Activated CD4-positive, alpha-beta T cell treated with anti-CD3 and anti-CD28 coated beads, Interleukin-10, Interleukin-2, amounts not matched to agents 100 ng/mL and 50 ng/mL, durations not matched to agents 16 hours and 8 hours (primary cell): ENCODE measurements at places on chromosomes 12 and 14.

- peak; percentile 13 for DNase-seq
Measured at GRCh38 chr12:82517027-82517426, 158.7 kb downstream of the METTL25 start.

GRCh38 chr14:59919570-59920377, at the start of gene LRRC9:
Gene LRRC9, plus strand, starts transcription at chr14:59920144.
- no peak for DNase-seq

DNA sequence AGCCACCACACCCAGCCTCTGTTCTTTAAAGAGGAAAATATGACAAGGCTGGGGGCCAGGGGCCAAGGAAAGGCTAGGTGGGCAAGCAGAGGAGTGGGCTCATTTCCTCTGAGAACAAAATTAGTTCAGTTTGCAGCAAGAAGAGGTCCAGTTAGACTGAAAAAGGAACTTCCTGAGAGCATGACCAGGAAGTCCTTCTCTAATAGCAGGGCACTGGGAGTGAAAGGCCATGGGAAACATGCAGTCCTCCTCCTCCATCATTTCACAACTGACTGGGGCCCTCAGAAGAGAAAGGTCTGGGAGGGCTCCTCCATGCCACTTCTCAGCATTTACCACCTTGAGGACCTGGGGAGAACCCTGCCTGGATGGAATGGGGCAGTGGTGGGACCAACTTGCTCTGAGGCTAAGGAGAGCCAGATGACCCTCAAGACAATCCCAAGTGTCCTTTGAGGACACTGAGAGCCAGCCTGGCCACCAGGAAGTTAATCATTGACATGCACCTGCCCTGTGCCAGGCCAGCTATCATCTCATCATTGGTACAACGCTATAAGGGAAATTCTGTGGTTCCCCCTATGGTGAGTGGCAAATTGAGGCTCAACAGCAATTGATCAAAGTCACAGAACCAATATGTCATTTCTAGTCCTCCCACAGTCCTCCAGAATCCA, 2.0 kb downstream of the AQP2 start:
- no peak for DNase-seq

DNA sequence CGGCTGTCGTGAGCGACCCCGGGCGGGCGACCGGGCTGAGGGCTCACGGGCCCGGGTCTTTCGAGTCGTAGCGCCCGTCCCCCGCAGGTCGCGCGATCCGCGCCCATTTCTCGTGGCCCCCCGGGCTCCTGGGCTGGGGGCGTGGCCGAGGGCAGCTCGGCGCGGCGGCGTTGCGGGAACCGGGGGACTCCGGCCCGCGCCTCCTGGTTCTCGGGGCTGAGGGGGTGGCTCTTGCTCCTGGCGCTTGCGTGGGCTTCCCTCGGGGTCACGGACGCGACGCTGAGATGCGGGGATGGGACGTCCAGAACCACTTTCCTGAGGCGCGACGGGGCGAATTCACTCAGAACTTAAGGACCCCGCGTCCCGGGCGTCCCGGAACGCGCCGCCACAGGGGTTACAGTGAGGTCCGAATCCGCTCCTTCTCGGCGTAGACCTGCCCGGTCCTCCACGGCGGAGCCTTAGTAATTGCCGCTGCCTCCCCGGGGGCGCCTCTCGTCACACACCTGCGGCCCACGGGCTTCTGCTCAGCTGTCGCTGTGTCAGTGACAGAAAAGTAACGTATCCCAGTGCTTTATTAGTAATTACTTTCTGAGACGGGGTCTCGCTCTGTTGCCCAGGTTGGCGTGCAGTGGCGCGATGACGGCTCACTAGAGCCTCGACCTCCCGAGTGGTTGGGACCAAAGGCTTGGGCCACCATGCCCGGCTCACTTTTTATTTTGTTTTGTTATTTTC, 606 bp downstream of the EP400 start:
- DNase-seq: peak; percentile 36

DNA sequence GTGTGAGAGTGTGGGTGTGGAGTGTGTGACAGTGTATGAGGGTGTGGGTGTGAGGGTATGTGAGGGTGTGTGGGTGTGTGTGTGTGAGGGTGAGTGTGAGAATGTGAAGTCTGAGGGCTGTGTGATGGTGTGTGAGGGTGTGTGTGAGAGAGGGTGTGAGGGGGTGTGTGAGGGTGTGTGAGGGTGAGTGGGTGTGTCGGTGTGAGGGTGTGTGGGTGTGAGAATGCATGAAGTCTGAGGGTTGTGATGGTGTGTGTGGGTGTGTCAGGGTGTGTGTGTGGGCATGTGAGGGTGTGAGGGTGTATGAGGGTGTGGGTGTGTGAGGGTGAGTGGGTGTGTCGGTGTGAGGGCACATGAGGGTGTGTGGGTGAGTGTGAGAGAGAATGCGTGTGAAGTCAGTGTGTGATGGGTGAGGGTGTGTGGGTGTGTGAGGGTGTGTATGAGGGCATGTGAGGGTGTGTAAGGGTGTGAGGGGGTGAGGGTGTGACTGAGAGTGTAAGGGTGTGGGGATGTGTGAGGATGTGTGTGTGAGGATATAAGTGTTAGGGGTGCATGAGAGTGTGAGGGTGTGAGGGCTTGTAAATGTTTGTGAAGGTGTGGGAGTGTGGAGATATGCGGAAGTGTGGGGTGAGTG, 36.4 kb downstream of the TMEM121 start:
- no peak for DNase-seq

GRCh38 chr14:63523735-63524426, 19.3 kb downstream of the PPP2R5E start:
- DNase-seq: no peak

DNA sequence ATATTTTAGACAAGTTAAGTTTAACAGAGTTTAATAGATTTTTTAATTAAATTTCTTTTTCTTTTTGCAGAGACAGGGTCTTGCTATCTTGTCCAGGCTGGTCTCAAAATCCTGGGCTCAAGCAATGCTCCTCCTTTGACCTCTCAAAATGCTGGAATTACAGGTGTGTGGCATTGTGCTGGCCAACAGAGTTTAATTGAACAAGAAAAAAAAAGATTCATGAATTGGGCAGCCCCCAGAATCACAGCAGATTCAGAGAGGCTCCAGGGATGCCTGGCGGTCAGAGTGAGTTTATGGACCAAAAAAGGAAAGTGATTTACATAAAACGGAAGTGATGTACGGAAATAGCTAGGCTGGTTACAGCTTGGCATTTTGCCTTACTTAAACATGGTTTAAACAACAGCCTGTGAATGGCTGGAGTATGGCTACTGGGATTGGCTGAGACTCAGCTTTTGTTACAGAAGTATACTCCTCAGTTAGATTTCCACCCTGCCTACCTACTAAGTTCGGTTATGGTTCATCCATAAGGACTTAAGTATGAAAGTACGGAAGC, 14.5 kb upstream of the TESPA1 start:
- DNase-seq: no peak

DNA sequence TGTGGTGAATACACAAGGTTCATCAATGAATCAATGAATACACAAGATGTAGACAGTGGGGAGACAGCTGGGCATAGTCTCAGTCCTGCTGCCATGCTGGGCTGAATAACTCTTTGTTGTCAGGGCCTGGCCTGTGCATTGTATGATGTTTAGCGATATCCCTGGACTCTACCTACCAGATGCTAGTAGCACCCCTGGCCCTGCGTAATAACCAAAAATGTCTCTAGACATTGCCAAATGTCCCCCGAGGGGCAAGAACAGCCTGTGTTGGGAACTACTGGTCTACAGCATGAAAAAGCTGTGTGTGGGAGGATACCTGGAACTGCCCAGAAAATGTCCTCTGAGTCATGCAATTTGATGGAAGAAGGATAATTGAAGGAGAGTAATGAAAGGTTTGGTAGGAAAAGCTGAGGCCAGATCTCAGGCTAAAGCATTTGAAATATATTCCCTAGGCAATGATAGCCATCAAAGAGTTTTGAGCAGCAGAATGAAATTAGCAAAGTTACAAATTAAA, 128.2 kb downstream of the TMEM30B start:
- DNase-seq: no peak

DNA sequence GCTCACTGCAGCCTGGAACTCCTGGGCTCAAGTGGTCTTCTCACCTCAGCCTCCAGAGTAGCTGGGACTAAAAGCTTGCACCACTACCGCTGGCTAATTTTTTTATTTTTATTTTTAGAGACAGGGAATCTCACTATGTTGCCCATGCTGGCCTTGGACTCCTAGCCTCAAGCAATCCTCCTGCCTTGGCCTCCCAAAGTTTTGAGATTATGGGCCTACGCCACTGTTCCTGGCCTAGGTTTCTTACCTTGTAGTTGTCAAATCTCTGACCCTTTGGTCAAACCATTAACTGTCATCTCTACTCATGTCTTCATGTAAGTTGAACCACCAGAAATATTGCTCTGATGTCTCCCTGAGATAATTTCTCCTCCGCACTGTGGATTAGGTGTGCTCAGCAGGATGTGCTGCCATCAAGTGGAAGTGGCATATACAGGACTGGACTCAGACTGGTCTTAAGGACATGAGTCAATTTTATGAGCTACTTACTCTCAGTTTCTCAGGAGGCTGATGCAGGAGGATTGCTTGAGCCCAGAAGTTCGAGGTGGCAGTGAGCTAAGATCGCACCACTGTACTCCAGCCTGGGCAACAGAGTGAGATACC, 28.5 kb downstream of the ACTR6 start:
- no peak for DNase-seq
